EH (cell line): ENCODE measurements at places on chromosomes 5 and 9.

DNA sequence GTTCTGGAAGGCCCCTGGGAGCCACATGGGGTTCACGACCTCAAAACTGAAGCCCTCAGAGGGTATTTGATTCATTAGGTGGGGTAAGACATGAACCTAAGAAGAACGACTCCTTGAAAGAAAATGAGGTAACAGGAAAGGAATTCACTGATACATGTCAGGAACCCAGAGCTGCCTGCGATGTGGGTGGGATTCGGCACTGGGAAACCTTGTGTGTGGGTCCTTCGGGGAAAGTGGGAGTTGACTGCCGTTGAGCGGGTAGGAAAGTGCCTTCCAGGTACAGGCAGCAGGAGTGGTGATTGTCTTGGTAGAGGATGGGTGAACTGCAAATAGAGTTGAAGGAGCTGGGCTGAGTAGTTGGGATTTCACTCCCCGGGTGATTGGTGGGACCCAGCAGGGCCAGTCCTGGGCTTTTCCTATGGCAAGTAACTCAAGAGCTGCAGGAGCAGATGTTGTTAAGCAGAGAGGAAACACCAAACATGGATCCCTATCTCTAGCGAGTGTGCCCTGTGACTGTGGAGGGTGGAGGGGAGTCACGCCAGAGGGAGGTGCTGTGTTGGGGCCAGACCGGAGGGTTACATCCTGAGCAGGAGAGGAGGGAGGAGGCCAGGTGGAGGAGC is 30.8 kb downstream of the ANKRD33B start:
- peak; percentile 50 for DNase-seq

DNA sequence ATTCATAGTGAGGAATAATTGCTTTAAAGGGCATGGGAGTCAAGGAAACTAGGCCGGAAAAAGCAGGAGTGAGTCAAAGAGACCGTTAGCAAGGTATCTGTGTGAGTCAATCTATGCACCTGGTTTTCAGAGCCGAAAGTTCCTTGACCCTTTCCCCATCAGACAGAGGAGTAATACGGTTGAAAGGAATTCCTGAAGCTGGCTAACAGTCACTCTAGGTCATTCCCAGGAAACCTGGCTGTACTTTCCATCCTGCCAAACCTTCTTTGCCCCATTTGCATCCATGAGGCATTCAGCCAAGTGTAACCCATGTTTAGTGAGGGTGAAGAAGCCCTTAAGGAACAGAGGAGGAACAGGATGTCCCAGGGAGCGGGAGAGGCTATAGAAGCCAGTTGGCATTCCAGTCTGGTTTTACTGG is 16.2 kb downstream of the RBM18 start:
- DNase-seq, result no peak

- no peak for DNase-seq
Observed at GRCh38 chr5:97906135-97906534, 723.1 kb upstream of the RIOK2 start.

GRCh38 chr5:83745816-83746215 is 25.2 kb upstream of the HAPLN1 start:
- DNase-seq, result peak; percentile 52

GRCh38 chr5:149002761-149003689 is 59.8 kb downstream of the SH3TC2 start:
- peak; percentile 60 for DNase-seq

DNA sequence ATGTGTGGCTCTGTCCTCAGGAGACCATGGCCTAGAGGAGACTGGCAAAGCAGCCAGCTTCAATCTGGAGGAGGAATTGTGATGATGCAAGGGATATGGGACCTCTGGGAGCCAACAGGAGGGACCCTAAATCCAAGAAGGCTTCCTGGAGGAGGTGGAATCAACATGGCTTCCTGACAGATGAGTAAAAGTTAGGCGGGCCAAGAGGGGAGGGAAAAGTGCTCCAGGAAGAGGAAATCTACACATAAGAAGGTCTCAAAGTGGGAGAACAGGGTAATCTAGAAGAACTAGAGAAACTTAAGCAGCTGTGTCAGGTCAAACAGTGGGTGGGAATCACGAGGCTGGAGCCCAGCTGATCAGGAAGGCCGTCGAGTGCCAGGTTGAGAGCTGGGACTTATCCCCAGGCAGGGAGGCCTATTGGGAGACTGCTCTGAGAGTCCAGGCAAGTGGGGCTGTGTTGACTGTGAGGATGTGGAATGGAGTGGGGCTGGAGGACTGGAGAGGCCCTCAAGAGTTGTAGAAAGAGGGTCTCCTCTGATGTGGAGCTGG is 119.1 kb downstream of the C9orf50 start:
- DNase-seq, result no peak

GRCh38 chr9:134377976-134378375 is 51.7 kb downstream of the RXRA start:
- DNase-seq, result peak; percentile 27

DNA sequence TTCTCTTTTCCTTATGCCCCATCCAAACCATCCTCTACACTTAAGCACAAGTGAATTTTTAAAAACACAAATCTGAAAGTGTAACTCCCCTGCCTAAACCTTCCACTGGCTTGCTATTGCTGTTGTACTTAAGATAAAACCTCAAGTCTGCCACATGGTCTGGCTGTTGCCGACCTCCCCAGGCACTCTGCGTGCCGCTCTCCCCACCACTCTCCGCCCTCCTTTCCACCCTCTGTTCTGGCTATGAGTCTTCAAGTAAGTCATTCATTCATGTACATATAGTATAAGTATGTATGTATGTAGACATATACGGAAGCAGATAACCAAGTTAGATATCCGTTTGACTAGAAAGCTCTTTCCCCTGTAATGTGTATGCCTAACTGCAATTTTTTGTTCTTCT is 94.7 kb upstream of the ANKRD55 start:
- DNase-seq, result no peak

DNA sequence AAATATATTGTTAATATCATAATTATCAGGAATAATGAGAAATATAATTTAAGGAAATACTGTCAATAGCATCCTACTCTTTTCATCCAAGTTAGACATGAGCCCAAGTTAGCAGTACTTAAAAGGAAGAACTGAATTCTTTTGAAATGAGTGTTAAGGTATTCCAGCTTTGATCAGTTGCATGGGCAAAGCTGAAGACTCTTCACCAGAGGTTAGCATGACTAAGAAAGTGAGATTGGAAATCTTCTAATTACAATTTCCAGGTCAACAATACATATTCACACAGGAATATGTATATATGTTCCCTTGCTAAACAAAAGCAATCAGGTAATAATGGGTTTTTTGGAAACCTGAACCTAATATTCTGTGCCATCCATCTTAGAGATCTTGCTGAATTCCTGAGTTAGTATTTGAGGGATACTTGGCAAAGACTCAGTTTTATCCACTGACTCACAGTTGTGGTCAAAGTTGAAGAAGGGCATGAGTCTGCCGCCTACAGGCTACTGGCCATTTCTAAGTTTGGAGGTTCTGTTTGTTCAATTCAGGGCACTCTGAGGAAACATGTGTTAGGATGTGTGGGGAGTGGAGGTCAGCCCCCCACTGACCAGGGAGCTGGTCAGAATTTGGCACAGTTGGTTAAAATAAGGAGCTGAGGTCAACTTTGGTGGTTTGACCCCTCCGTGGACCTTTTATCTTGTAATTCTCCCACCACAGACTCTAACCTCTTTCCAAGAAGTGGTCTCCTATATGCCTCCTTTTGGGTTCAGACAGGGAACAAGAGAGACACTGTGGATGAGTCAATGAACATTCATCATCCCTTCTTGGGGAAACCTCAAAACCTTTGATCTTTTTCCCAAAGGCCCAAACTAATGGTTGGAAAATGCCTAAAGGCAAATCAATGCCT is 118.3 kb downstream of the PIK3R1 start:
- DNase-seq, result peak; percentile 89

DNA sequence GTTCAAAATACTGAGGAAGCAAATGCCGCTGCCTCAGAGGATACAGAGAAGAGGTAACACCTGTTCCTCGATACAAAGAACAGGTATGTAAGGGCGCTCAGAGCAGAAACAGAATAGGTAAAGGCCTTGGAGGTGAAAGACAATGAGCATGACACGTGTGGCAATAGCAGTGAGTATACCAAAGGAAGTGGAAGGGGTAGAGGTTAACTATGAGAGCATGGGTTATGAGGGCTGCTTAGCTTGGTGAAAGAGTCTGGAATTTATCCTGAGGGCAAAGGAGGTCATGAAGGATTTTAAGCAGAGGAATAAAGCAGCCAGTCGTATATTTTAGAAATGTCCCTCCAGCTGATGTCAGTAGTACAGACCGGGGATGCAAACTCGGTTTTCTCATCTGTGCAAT is 269.8 kb upstream of the ZNF462 start:
- DNase-seq, result no peak

DNA sequence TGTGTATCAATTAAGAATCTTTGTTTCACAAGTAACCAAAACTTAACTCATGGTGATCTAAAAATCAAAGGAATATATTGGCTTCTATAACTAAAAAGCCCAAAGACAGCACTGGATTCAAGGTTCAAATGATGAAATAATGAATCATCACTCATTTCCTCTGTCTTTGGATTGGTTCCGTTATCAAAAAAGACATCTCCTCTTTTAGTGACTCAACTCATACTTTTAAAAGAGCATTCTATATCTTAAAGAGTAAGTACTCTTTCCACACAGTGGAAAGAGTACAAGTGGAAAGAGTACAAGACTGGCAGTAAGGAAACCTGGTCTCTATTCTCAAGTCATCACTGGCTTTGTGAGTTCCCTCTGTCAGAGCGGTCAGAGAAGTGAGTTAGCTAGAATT is 141.4 kb upstream of the NMUR2 start:
- DNase-seq, result no peak

GRCh38 chr9:132169672-132170392 is 8.0 kb downstream of the NTNG2 start:
- DNase-seq, result peak; percentile 58

- no peak for DNase-seq
Observed at GRCh38 chr9:127180457-127181314, 58.3 kb upstream of the ANGPTL2 start.

GRCh38 chr5:7395947-7396712 is at the start of gene ADCY2:
Gene ADCY2 (plus strand): TSS chr5:7396138. CDS start chr5:7396297, 159 bp downstream.
- peak; percentile 5 for DNase-seq

DNA sequence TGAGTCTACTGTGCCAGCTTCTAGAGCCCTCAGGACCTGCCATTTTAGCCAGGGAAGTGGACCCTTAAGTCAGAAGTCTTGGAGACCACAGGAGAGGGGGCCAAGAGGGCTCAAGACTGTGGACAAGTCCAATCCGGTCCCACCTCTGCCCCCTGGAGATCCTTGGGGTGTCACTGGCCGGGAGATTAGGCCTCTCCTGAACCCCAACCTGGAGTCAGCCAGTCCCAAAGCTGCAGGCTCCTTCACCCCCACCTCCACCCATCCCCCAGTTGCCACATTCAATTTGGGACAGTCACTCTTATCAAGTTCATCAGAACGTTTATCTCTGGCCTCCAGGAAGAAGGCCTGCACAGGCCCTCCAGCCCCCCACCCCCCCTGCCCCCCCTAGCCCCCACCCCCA is 290 bp downstream of the SLC23A1 start:
- no peak for DNase-seq

DNA sequence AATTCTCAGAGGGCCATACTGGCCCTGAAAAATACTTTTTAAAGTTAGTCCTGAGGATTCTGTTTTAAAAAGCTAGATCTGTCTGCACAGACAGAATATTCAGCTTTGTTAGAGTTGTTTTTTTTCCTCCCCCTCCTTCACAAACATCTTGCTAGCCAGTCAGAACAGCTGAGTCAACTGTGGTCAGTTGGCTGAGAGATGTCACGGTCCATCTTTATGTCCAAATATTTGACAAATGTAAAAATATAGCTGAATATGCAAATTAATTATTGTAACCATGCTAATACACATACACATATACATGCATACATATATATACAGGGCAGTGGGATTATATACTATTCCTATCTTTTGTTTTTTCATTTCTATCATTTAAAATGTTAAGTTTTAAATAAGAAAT is 33.9 kb downstream of the UNC13B start:
- DNase-seq, result peak; percentile 15

- DNase-seq, result no peak
Observed at GRCh38 chr9:38677660-38678303, 42.2 kb downstream of the FAM240B start.
